Stimulated activated CD4-positive, alpha-beta T cell treated with anti-CD3 and anti-CD28 coated beads, Interleukin-12 subunit alpha, Interleukin-12 subunit beta, amount 100 ng/mL, for 4 hours (primary cell): ENCODE measurements at places on chromosomes 1 and 21.

DNA sequence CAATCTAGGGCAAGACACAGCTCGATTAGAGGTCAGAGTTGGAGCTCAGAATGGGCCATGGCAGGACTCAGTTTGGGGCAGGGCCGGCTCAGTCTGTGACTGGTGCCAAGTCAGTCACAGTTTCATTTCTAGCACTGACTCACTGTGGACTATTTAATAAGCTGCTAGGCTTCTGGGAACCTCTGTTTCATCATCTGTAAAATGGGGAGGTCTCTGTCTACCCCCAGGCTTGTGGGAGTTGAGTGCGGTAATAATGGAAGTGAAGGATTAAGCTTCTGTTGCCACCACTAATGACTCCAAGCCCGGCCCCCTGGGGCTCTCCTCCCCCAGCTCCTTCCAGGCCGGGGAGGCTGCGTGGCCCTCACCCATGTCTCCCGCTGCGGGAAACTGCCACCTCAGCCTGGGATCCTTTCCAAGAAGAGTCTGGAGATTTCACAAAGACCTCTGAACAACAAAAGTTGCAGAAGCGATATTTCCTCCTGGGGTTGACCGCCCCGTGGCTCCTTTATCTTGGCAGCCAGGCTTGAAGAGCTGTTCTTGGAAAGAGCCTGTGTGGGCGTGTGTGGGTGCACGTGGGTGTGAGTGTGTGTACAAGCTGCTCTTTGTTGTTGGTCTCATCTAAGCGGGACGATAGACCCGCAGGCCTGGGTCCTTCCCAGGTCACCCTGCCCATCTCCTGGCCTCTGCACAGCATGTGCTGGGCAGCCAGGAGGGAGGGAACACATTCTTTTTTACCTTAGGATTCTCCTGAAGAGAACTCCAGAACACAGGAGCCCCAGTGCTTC lies 29.1 kb downstream of the KNCN start:
- DNase-seq = no peak

DNA sequence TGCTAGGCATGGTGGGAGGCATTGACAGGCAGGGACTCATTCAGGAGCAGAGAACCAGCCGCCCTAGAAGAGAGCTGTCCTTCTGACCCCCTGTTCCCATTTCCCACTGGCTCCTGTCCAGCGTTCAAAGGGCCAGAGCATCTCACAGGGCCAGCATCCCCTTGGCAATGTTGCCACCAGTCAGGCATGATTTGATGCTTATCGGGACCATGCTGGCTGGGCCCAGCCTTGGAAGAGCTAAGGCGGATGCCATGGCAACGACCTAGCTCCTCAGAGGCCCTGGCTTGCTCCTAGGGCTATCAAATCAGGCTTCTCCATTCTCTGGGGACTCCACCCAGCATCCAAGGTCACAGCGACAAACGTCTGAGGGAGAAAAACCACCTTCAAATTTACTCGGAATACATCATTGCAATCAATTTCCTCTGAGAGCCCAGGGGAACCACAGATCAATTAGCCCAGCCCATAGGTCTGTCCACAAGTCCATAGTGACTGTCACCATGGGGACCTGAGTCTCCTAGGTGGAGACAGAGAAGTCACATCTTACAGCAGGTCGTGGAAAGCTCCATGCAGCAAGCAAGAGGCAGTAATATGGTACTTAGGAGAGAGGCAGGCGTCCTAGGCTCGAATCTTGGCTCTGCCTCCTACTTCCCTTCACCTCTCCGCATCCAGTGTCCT lies 14.1 kb upstream of the VWA5B1 start:
- DNase-seq = no peak

DNA sequence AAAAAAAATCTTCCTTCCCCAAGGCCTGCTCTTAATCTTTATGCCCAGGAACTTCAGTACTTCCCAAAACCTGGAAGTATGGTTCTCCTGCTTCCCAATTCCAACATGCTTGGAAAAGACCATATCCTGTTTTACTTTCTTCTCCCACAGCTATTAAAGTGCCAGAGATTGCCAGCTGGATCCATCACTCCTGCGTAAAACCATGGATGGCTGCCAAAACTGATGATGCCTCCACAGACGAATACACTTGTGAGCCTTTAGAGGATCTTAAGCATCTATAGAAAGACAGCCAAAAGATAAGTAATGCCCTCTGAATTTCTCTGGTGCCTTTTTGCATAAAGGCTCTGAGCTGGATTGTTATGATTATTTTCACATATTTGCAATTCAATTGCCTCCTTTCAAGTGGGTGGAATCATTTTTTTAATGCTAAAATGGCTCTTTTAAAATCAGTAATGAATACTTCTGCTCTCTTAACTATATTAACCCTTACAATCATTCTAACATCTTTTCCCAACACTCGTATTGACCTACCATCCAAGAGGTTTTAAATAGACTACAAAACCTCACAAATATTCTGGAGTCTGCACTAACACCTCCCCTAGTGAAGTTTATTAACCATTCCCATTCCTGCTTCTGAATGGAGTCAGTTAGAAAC lies 1807.8 kb downstream of the BRINP3 start:
- DNase-seq = no peak

GRCh38 chr1:9075022-9075421 lies 5.6 kb upstream of the SLC2A5 start:
- no peak for DNase-seq

DNA sequence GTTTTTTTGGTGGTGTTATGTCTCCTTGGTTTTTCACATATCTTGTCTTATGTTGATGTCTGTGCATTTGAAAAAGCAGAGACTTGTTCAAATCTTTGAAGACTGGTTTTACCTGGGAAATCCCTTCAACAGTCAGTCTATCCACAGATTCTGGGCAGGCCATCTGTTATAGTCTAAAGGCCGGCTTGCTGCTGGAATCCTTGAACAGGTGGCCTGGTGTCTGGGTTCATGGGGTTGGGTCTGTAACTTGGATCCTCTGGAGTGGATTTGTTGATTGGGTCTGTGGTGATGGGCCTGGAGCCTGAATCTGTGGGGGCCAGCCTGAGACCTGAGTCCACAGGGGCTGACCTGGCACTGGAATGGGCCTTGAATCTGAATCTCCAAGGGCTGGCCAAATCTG lies 12.2 kb downstream of the LORICRIN start:
- no peak for DNase-seq

DNA sequence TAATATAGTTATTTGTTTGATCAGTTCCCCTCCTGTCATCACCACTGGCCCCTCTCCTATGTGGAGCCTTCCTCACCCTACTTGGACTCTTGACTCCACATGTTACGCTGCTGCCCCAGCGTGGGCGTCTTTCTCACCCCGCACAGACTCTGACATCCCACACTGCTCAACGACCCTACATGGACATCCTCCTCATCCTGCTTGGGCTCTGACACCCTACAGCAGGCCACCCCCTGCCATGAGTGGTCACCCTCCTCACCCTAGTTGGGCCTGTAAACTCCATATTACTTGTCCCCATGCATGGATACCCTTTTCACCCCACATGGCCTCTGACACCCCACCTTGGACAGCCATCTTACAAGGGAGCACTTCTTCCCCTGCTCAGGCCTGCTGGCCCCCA lies 21.0 kb downstream of the TTC4 start:
- no peak for DNase-seq

DNA sequence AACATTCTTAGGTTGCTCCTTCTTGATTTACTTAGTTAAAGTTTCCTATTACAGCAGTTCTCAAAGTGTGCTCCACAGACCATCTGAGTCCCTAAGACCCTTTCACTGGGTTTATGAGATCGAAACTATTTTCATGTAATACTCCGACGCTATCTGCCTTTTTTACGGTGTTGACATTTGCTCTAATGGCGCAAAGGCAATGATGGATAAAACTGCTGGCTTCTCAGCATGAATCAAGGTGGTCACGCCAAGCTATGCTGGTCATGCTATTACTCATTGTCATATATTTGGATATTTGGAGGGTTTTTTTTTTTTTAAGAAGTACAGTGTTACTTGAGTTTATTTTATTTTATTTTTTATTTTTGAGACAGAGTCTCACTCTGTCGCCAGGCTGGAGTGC lies 235.1 kb downstream of the KIF26B start:
- no peak for DNase-seq

- no peak for DNase-seq
Observed at GRCh38 chr1:110164725-110165350, 14.5 kb downstream of the SLC6A17 start.

GRCh38 chr1:7684132-7684531 lies 87.0 kb upstream of the VAMP3 start:
- DNase-seq = no peak

- no peak for DNase-seq
Observed at GRCh38 chr21:44865561-44866280, 7.8 kb downstream of the PTTG1IP start.

DNA sequence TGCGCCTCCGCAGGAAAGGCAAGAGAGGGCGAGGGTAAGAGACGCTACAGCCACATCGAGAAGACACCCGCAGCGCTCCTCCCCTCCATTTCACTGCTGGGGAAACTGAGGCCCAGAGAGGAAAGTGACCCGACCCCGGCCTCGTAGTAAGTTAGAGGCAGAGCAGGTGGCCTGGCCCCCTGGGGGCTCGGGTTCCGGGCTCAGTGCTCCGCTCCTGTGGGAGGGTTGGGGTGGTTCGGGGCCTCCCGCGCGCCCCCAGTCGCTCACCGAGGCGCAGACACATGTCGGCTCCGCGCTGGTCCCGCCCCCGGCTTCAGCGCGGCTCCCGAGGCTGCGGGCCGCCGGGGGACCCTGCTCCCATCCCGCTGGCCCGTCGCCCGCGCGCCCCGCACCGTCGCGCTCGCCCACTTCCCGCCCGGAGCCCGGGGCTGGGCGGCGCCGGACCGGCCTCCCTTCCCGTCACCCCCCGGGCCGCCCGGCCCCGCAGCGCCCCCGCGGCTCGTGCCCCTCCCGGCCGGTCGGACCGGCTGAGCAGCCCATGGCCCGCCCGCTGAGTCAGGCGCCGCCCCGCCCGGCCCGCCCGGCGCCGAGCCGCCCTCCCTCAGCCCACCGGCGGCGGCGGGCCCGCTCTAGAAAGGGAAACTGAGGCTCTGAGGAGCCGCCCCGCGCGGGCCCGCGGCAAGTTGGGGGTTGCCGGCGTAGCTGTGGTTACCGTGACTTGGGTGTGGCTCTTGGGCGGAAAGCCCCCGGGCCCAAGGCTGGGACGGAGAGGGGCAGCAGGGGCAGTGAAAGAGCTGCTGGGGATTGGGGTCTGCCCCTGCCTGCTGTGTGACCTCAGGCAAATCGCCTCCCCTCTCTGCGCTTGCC lies at the start of gene TMEM54:
Gene TMEM54, minus strand, starts transcription at position 434 of the 867 bp plus-strand sequence. Its CDS starts 151 bp downstream, at position 283.
- DNase-seq = peak; percentile 18

DNA sequence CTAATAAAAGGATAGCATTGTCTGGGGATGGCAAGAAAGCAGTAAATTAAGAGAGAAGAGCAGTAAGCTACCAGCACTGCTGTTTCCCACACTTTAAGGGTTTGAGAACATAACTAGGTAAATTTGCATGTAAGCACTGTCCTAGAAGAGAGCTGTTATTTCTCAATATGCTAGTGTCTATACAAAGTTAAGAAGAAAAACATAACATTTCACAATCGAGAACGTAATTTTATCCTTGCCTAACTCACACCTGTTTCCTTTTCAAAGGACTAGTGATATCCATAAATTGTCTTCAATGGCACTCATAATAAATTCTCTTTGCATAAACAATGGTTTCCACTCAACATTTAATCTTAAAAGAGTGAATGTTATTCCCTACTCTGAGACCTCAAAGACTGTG lies 576.0 kb downstream of the PTBP2 start:
- DNase-seq = no peak

DNA sequence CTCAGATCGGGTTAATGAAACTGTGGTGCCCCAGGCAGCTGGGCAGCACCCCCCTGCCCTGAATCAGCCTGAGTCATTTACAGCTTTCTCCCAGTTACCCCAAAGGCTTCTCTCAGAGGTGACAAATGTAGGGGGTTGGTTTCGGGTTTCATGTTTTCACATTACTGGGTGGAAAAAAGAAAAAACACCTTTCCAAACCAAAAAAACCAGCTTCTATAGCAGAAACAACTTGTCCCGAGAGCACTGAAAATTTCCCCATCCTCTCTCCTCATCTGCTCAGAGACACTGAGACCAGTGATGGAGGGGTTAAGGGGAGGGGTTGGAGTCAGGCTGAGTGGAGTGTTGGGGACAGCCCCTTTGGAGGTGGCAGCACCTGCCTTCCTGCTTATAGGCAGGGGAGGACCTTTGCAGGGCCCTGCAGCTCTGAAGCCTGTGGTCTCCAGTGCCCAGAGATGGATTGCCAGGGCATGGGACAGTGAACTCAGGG lies 15.6 kb downstream of the UTP11 start:
- peak; percentile 66 for DNase-seq

DNA sequence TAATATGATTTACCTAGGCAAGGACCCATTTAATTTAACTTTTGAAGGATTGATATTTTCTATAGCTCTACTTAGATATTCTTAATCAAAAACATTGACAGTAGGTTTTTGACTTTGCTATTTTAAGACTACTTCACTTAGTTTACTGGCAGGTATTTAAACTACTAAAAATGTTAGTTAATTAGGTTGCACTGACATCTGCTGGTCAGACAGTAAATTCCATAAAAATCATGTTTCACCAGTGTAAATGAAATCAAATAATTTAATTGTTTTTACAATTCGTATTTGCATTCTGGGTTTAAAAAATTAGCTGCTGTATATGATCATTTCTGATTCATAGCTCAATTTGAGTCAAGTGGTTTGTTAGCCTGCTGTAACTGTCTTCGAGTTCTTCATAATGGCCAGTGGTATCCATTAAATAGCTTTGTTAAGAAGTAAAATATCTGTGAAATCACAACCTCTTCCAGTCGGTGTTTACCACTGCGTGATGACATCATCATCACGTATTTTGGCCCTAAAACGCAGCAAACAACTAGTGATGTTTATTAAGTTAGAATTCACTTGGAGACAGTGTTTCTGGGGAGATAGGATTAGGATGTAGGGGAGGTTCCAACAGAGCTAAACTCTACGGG lies 26.2 kb downstream of the EXTL2 start:
- DNase-seq = no peak
